ENCODE measurements at places on chromosomes 1 and 21.

GRCh38 chr1:243438815-243439214 lies 183.0 kb downstream of the SDCCAG8 start:
- no peak for DNase-seq

DNA sequence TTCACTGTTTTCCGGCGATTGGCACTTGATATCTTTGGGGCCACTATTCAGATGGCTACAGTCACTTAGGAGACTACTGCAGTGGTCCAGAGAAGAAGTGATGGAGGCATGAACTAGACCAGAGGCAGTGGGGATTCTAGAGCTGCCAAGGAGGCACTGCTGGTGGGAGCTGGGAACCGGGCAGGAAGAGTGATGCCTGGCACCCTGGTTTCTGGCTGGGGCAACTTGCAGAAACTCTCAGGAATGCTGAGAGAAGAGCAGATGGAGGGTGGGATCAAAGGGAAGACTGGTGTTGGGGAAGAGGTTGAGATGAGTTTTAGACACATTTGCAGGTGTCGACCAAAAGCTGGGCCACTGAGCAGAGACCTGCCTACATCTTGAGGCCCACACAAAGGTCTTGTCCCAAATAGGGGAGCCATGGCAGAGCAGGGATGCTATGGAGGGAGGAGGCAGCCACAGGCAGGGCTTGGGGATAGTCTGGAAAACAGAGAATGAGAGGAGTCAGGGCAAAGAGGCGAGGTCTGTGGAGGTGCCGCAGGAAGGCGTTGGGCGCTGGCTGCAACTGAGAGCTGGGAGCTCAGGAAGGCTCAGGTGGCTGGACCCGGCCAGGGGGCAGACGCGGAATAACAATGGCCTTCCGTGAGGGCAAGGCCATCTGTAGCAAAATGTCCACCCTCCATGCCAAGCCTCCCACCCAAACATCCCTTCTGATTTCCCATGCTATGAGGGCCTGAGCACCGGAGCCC lies 118.9 kb downstream of the TOMM20 start:
- no peak for DNase-seq

DNA sequence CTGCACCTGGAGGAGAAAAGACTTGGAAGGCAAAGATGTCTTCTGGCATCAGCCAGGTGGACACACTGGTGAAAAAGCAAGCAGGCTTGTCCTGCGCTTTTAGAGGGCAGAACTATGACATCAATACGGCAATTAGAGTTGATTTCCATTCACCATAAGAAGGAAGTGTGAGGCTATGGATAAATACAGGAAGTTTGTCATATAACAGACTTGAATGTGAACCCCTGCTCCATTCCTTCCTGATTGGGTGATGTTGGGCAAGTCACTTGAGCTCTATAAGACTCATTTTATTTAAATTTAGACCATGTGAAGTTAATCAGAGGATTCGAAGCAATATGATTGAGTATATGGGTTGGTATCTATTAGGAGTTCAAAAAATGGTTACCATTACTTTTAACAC lies 137.8 kb downstream of the PLPP3 start:
- DNase-seq: no peak

DNA sequence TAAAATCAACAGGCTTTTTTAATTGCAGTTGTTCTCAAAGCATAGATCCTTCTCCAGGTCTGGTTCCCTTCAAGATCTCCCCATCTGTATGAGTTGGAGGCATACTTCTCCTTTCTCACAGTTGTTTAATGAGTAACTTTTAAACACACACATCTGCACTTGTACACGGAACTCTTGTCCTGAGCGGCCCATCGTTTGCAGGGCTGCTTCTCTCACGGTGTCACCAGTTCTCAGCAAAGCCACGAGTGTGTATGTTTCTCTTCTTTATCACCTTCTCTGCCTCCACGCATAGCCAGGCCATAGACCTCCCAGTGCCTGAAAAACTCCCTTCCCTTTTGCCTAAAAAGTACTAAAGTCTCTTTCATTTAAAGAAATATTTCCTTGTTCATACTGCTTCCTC lies 68.7 kb upstream of the ROR1 start:
- DNase-seq: no peak

DNA sequence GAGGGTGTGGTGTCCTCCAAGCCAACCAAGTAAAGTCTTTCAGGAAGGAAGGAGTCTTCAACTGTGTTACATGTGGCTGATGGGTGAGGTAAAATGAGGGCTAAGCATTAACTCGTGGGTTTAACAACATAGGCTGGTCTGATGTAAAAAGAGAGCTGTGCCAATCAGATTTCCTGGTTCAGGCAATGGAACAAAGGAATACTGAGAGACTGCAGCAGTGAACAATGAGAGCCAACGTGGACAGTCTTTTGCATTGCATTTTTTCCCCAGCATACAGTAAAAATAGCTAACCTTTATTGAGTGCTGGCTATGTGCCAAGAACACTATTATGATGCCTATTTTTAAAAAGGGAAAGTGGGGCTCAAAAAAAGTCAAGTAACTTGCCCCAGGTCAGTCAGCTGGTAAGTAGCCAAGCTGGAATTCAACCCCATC lies 31.1 kb downstream of the DLGAP3 start:
- DNase-seq: no peak

DNA sequence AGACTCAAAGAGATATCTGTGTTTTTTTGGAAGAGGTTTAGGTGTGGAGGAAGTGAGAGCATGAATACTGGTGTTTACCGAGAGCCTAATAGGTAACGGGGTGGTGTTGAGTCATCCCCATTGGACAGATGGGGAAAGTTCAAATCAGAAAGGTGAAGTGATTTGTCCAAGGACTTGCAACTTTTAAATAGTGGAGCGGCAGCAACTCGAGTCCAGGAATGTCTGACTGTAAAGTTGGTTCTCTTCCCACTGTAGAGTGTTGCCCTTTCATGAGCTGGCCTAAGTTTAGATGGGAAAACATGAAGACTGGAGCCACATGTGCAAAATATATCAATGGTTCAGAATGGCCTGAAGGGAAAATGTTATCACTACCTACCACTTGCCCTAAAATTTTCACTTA lies 125.7 kb downstream of the LYPLAL1 start:
- no peak for DNase-seq
